ENCODE measurements at places on chromosomes 2 and 18.

- no peak for DNase-seq
These were observed 3.0 kb downstream of the EVX2 start for GRCh38 chr2:176080540-176081375.

- no peak for DNase-seq
These were observed 231.0 kb downstream of the INSIG2 start for GRCh38 chr2:118319271-118319684.

DNA sequence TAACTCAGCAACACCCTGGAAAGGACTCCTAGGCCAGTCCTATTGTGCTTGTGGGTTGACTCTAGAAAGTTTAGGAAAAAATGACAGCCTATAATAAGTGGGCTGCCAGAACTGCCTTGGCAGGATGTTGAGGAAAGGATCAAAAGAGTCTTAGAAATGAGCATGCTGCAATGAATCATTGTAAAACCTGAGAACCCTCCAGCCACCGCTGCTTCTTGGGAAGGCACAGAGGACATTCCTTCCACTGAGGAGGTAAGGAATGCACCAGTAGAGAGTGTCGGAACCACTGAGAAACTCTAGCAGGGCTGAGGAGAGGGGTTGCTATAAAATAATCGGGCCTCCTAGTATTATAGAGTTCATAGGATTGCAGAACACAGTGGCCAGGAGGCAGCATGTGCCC, 146.7 kb upstream of the SMIM21 start:
- DNase-seq: no peak

DNA sequence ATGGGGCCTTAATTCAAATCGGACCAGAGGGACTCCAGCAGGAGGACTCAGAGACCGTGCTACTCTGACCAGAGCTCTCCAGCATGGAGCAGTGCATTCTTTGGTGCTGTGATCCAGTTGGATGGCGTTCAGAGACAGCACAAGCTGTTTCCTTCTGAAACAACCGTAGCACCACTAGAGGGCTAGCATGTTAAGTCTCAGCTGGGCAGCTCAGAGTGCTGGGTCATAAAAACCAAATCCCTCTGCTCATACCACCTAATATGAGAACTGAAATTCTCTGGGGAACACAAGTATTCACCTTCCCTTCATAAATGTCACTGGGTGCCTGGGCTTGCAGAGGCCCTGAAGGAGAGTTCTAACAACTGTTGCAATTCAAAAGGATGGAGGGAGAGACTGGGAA, 97.7 kb upstream of the TFCP2L1 start:
- DNase-seq: no peak

GRCh38 chr2:102122115-102122514, 20.4 kb upstream of the IL1R1 start:
- DNase-seq: peak; percentile 70

DNA sequence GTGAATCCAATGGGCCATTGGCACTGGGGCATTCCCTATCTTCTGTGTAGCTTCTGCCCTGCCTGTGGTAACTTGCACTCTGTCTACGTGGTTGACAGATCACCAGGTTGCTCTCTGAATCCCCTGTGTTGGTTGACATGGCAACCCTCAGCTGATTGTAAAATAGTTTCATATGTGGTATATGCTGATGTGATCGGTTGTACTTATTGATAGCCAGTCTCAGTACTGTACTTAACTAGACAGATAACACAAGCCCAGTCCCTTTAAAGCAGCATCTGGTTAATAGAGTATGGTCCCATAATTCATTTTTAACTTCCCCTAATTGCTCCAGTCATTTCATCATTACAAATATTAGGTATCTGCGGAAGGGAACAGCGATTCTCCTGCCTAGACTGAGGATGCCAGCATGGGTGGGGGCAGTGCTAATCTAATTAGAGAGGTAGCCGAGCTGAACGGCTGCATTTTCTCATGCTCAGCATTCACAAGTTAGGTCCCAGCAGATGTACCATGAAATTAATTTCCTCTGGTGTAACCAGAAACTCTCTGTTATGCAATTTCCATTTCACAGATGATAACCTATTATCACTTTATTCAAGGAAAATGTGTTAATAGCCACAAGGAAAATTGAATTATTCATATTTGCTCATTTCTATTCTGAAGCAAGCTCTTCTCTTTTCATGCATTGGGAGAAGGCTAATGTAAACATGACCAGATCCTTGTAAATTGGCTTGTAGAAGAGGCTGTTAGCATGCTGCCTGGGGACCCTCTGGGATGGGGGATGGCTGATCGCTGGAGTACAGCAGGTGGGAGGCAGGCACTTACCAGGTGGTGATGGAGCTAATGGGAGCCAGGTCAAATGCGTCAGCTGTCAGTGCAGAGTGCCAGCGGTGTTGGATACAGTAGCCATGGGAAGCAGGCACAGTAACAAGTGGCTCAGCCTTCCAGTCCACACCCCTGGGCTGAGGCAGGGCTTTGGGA, 608.3 kb downstream of the GALR1 start:
- no peak for DNase-seq

- no peak for DNase-seq
These were observed 43.6 kb downstream of the MAPRE2 start for GRCh38 chr18:35084494-35085449.

DNA sequence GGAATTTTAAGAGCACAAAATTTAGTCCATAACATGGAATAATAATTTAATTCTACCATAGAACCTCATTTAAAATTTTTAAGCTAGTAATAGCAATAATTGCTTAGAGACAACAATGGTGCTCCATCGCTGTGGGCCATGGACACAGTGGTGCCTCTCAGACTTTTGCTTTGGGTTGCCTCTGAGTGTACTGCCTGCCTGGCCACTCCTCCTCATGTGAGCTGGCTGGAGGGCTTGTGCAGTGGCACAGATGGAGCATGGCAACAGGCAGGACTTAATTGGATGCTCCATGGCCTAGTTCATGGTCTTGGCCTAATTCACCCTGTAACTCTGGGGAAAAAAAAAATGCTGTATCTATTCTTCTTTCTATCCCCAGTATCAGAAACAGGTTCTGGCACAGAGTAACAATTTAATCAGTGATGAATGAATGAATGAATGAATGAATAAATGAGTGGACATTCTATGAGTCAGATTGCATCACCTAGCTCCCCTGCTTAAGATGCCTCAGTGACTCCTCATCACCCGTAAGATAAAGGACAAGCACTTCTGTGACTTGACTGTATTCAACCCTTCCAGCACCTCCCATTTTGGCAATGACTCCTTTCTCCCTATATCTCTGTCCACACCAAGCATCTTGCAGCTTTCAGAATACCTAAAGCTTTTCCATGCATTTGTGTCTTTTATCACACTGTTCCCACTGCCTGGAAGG, 211.8 kb upstream of the SLC14A2 start:
- DNase-seq: no peak

DNA sequence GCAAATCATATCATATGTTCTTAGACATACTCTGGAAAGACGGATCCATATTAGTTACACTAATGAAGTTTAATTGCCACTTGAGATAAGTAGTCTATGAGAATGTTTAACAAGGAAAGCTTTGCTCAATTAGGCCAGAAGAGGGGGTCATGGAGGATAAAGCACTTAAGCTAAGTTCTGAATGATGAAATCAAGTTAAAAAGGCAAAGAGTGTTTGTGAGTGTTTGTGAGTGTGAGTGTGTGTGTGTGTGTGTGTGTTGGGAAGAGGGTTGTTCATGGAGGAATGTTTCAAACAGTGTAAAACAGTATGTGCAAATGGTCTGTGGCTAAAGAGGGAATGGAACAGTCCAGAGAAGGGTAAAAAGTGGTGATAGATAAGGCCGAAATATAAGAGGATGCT, 360.9 kb downstream of the ERBB4 start:
- no peak for DNase-seq

DNA sequence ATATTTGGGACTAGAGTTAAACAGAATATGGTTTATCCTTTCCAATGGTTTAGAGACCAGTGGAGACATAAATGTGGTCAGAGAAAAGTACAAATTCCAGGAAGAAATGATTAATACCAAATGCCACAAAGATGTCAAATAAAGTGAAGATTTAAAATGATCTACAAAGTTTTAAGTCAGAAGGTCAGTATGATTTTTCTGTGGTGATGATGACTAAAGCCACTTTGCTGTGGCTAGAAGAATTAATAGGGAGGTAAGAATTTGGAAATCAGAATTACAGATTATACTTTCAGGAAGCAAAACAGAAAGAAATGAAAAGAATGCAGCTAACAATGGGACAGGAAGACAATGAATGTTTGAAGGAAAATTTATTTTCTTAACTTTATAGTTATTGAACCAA, 91.5 kb upstream of the CDH7 start:
- DNase-seq: no peak

DNA sequence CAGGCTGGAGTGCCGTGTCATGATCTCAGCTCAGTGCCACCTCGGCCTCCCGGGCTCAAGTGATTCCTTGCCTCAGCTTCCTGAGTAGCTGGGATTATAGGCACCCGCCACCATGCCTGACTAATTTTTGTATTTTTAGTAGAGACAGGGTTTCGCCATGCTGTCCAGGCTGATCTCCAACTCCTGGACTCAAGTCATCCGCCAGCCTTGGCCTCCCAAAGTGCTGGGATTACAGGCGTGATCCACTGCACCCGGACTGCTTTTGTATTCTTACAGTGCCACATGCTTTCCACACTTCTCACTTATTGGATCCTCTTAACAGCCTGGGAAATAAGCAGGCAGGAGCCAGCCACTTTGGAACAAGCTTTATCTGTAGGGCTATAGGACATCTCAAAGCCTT, 25.3 kb upstream of the BCL2L11 start:
- DNase-seq: no peak

DNA sequence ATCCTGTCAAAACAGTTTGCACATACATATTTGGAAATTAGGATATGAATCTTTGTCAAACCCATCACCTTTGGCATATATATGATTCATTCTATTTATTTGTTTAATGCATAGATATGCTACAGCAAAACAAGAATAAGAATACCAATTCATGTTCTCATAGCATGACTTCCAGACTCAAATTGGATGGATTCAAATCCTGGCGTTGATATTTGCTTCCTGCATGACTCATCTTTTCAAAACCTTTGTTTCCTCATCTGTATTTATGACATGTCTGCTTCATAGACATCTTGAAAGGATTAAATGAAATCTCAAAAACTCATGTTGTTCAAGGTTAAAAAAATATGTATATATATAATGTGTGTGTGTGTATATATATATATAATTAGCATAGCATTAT, 261.3 kb downstream of the MBD5 start:
- no peak for DNase-seq

DNA sequence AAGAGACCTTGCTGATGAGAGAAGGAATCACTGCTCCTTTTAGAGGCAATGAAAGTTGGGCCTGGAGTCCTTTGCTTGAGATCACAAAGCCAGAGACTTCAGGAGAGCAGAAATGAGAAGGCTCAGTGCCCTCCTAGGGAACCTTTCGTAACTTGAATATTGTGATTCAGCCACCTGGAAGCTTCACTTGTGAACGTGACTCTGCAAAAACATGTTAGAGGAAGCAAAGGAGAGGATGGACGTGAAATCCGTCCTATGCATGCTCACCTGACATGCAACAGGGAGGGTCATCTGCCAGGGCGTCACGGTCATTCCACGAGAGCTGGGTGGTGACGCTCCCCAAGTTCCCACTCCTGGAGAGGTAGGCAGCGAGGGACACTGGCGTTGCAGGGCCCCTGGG, 243.6 kb downstream of the AGAP1 start:
- no peak for DNase-seq

DNA sequence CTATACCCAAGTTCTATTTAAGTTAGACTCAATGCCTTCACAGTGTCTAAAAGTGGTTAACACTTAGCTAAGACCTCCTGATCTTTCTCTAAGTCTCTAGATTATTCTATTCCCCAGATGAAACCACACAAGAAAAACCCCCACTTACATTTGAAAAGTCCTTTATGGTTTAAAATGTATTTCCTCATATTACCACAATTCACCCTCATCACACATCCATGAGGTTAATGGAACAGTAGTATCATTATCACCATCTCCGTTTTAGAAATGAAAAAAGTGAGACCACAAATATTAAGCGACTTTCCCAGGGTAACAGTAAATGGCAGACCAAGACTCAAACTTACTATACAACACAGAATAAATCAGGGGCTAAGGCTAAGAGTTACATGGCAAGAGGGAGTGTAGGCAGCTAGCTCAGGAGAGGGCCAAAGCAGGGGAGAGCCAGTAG, 28.6 kb downstream of the EPG5 start:
- DNase-seq: no peak

DNA sequence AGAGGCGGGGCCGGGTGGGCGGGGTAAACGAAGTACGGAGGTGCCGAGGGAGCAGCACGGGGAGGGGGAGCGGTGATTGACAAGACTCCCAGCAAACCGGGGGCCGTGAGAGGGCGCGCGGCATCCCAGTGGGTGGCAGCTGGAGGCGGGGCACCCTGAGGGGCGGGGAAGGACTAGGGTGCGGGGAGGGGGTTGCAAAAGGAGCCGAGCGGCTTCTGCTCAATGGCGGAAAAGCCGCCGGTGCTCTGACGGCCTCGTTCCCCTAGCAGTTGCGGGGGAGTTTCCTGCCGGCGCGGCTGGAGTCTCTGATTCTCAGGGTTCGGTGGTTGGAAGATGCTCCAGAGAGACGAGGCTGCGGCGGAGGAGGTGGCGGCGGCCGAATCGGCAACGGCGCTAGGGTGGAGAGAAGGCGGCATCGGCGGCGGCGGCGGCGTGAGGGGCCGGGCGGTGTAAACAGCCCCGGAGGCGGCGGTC, at the start of gene PPM1B:
PPM1B (plus strand) TSS at position 195 of the 474 bp plus-strand sequence. CDS start 32,325 bp downstream, outside the sequence.
- DNase-seq: no peak

GRCh38 chr2:219631406-219631891, 4.0 kb downstream of the SLC4A3 start:
- DNase-seq: no peak

DNA sequence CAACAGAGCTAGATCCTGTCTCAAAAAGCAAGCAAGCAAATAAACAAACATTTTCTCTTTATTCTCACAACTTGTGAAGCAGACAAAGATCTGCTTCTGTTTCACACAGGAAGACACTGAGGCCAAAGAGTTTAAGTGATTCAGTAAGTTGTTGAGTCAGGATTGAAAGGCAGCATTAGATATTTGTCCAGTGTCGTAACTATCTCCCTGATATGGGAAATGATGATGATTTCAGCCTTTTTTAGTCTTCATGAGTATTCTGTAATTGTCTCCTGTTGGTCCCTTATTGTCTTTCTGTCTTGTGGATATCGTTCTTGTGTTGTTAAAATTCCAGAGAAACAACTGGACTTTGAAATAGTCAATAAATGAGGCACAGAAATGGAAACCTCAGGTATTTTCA, 59.6 kb downstream of the GATA6 start:
- DNase-seq: peak; percentile 40

DNA sequence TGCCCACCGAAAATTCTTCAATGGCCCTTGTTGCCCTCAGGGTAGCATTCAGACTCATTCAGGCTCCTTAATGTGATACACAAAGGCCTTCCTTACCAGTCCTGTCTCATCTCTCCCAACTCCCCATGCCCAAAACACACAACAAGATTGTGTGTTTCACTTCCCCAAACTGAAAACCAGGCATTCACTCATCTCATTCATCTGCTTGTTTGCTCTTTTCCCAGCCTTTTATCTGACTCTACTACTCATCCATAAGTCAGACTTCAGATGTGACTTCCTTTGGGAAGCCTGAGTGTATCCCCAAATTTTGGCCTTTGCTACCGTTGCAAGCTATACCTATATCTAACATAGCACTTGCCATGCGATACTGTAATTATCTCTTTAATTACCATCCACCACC, 9.7 kb upstream of the SLC39A10 start:
- DNase-seq: no peak

Measured in RCC 7860 (cell line).